Epithelial cell of proximal tubule (primary cell): ENCODE measurements at places on chromosomes 5 and 9. TPM values are rescaled to one million over a fixed set of nuclear protein-coding genes. Genes with fewer than 3 reads are reported as not detected.

C5orf47 gene
- total RNA-seq = not detected in 2 replicates

ESM1 gene
- 0.35 and 0.36 TPM in 2 replicates for total RNA-seq

LRRC19 gene
- not detected in 2 replicates for total RNA-seq

CCL27 gene
- not detected in 2 replicates for total RNA-seq

FOXD4L5 gene
- not detected in 2 replicates for total RNA-seq

GRCh38 chr5:40021007-40021406, 596.2 kb upstream of the DAB2 start:
- no peak for DNase-seq

DNA sequence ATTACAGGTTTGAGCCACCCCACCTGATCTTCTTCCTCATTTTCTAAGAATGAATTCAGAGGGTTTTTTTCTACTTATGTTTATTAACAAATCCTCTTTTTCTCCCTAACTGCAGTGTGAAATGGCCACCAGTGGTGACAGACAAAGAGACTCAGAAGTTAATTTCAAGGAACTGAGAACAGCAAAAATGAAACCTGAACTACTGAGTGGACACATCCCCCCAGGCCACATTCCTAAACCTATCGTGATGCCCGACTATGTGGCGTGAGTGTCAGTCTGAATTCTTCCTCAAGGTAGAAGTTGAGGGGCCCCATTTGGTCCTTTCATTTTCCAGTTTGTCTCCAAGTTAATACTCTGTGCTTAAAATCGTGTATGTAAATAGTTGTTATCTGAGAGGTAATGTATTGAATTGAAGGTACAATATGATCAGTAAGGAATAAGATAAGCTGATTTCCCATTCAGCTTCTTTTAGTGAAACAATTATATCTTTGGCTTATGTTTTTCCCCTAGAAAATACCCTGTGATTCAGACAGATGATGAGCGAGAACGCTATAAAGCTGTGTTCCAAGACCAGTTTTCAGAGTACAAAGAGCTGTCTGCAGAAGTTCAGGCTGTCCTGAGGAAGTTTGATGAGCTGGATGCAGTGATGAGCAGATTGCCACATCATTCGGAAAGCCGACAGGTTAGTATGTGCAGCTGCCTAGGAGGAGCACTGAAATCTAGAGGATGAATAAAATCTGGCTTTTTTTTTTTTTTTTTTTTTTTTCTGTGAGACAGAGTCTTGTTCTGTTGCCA, 17.7 kb downstream of the MARVELD2 start:
- DNase-seq = no peak

DNA sequence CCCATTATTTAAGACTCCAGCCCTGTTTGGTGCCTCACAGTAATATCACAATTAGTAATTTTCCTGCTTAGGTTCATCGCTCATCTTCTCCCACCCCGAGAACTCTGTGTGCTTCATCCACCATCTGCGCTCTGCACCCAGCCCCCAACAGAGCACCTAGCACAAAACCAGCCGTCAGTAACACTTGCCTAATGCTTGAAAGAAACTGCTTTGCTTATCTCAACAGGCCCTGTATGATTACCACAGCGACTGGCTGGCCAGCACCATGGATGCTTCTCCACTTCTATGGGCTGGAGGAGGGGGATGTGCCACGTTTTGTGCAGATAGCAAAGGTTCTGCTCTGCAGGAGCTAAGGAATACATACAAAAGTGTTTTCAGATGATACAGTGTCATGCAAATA, 166.8 kb downstream of the SPOCK1 start:
- DNase-seq = no peak

DNA sequence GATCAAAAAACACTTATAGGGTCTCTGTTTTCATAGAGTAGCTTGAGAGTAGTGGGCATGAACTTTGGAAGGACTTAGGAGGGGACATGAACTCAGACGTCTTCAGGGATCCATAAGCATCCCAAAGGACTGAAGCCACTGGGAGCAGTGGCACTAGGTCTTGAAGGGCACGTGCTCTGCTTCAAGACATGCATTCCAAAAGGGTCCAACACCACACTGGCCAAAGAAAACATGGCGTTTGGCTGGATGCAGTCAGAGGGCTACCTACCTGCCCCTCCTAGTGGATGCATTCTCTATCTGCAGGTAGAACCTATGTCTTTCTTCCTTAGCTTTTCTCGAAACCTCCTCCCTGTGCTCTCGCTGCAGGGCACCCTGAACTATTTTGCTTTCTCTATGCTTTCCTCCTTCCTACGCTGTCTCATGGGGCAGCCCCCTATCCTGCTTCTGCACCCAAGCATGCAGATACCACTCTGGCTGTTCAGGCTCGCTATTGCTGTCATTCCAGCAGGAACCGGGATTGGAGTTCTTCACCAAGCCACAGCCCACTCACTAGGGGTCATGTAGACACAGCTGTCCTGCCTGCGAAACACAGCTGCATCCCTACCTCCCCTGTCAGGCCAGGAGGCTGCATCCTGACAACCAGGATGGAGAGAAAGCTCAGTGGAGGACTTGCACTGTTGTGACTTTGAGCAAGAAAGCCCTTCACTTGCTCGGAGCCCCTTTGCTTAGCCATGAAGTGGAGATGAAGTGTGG, 11.9 kb downstream of the FAM240B start:
- no peak for DNase-seq

- DNase-seq = no peak
Measured at GRCh38 chr5:79663212-79663611, 26.4 kb upstream of the CMYA5 start.

DNA sequence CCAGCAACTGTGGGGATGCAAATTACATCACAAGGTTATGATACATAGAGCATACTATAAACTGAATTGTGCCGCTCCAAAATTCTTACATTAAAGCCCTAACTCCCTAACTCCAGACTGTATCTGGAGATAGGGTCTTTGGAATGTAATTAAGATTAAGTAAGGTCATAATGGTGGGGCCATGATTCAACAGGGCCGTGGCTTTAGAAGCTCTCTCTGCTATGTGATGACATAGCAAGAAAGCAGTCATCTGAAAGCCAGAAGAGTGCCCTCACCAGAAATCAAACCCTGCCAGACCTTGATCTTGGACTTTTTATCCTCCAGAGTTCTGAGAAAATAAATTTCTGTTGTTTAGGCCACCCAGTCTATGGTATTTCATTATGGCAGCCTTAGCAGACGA, 123.9 kb downstream of the FBXL17 start:
- DNase-seq = no peak

GRCh38 chr5:153742060-153742459, 251.6 kb downstream of the GRIA1 start:
- no peak for DNase-seq

- DNase-seq = no peak
Measured at GRCh38 chr5:102523541-102524175, 24.9 kb upstream of the SLCO6A1 start.

GRCh38 chr5:151151793-151152192, 5.8 kb downstream of the ANXA6 start:
- DNase-seq = no peak

GRCh38 chr9:81595887-81596543, 93.3 kb downstream of the TLE1 start:
- DNase-seq = no peak

GRCh38 chr9:91182429-91183225, 179.1 kb downstream of the AUH start:
- no peak for DNase-seq

GRCh38 chr5:153985498-153985897, 53.2 kb downstream of the FAM114A2 start:
- DNase-seq = no peak

GRCh38 chr5:16453609-16454008, 12.0 kb downstream of the ZNF622 start:
- no peak for DNase-seq

DNA sequence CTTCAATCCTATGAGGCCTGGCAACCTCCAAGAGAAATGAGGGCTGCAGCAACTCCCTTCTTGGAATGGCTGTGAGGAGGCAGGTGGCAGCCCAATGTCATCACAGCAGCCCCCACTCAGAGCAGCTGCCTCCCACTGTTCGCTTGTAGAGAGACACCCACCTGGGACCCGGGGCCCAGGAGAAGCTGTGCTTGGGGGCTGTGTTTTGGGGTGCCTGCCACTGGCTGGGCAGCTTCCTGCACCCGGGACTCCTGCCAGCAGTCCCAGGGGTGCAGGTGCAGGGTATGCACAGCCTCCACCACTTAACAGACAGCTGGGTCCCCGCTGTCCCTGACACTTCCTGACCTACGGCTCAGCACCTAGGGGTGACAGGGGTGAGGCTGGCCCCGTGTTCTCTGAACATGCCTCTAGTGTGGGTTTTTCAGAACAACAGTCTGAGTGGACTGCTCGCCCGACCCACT, 26.2 kb downstream of the NIPAL4 start:
- DNase-seq = no peak

GRCh38 chr5:17907094-17907493, 272.8 kb downstream of the TAF11L14 start:
- no peak for DNase-seq

- DNase-seq = no peak
Measured at GRCh38 chr5:54215233-54215736, 95.1 kb downstream of the ARL15 start.

DNA sequence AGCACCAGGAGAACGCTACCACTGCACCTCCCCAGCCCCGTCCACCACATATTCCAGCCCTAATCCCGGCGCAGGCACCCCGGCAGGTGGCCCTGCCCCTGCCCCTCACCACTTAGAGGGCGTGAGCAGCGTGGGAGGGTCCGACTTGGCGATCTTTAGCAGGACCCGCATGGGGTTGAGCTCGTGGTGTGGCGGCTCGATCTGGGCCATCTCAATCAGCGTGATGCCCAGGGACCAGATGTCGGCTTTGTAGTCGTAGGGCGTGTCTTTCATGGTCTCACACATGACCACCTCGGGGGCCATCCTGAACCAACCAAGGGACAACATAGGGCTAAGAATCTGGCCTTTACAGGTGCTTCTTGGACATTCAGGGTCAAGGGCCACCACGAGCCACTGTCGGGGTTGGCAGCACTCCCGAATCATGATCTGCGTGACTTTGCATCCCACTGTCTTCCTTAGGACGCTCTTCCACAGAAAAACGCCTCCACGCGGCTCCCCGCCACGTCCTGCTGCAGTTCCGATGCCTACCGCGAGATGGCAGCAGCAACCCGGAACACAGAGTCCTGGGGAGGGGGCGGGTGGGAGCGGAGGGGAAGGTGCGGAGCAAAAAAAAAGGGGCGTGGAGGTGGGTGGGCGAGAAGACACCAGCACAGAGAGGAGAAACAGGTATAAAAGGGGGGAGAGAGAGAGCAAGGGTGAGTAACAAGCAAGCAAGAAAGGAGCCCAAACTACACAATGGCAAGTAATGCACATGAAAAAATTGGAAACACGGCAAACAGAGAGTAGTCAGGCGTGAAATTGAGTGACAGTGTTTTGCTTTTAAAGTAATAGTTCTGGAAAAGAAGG, 81.3 kb downstream of the STK10 start:
- no peak for DNase-seq

GRCh38 chr5:176440927-176441706, 7.1 kb upstream of the FAF2 start:
- DNase-seq = no peak

- no peak for DNase-seq
Measured at GRCh38 chr5:31751610-31752009, 112.7 kb downstream of the PDZD2 start.

GRCh38 chr9:131347376-131348020, 46.4 kb upstream of the PRRC2B start:
- no peak for DNase-seq

- no peak for DNase-seq
Measured at GRCh38 chr9:98516205-98516896, 192.4 kb downstream of the GABBR2 start.

- DNase-seq = no peak
Measured at GRCh38 chr5:146007989-146008388, 71.6 kb downstream of the SH3RF2 start.

DNA sequence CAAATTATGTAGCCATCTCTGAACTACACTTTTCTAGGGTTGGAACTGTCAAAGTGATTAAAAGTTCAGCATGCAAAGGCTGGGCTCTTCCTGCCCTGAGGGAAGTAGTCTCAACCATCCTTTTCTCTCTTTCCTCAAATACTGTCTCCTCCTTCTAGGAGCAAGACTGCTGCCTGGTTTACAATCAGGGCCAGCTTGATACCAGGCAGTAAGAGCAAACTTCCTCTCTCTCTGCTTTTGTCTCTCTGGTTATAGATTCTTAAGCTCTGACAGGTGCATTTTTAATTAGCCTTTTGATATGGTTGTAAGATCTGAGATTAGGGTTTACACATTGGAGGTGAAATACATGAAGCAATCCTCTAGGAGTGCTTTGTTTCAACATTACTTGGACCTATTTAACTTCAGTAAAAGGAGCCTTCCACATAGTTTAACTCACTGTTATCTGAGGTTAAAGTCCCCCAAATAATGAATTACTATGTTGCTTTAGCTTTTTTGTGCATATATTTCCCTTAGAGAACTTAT, 436.1 kb downstream of the SPATA31D1 start:
- DNase-seq = no peak

DNA sequence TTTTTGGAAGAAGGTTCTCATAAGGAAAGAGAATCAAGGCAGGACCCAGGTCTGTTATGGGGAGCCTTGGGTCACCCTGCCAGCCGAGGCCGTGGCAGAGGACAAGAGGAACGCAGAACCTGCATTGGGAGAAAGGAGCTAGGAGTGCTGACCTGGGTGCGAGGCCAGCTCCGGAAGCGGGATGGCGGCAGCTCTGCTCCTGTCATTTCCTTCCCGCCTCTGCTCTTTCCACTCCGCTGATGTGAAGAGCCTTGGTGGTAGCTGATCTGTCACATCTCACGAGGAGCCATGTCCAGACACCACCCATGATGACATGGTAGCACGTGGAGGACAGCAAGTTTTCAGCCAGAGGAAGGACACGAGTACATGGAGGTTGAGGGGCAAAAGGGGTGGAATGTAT, 109.5 kb upstream of the COL5A1 start:
- DNase-seq = no peak

- no peak for DNase-seq
Measured at GRCh38 chr5:75922480-75922879, 160.7 kb upstream of the SV2C start.

DNA sequence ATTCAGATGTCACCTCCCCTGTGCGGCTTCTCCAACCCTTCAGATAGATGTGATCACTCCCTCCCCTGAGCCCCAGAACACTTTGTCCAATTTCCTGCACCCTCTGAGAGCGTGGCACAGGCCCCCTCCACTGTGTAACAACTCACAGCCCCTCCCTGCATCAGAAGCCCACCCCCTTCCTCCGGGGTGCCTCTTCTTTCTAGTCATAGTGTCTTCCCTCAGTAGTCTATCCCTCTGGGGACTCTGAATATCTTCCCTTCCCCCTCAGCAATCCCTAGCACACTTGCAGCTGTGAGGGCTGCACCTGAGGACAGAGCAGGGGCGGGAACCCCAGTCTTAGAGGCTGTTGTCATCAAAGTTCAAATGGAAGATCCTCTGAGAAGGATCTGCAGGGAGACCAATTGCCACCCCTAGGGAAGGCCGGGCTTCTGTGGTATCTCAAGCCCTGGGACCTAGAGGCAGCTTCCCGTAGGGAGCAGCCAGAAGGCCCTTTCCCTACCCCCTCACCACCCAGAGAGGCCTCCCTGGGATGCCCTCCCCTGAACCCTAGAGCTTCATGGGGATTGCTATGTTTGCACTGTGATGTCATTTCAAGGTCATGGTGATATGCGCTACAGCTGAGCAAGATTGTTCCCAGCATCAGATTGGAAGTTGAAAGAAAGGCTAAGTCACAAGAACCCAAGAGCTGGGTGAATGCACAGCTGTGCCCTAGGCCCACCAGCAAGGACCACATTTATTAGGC, 70.7 kb downstream of the THBS4 start:
- no peak for DNase-seq
